Renal cortical epithelial cell (primary cell): ENCODE measurements at places on chromosomes 1 and 21. TPM values are rescaled to one million over a fixed set of nuclear protein-coding genes. Genes with fewer than 3 reads are reported as not detected.
A peak's percentile ranks its signal among the peaks of the same experiment; 100 is the strongest.

SYPL2 gene
- total RNA-seq, result 0.45 TPM in 1 of 2 replicates, not detected in the other

CEPT1 gene
- 52.7 and 85.3 TPM in 2 replicates for total RNA-seq

GRCh38 chr1:165253818-165254254 is 102.7 kb downstream of the LMX1A start:
- no peak for DNase-seq

DNA sequence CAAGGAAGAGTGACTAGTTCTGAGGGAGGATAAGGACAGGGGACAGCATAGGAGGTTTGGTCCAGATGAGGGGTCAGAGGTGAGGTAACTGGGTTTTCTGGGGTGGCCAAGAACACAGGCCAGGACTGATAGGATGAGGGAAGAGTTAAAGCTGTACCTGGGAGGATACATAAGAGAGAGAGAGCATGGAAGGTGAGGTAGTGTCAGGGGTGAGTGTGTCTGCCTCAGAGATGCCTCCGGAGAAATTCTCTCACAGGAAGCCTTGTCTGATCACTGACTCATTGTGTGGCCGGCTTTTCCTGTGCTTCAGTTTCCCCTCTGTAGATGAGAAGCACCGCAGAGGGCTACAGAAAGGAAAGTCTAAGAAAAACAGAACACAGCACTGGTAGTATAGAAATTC is 40.2 kb downstream of the FASLG start:
- peak; percentile 54 for DNase-seq

DNA sequence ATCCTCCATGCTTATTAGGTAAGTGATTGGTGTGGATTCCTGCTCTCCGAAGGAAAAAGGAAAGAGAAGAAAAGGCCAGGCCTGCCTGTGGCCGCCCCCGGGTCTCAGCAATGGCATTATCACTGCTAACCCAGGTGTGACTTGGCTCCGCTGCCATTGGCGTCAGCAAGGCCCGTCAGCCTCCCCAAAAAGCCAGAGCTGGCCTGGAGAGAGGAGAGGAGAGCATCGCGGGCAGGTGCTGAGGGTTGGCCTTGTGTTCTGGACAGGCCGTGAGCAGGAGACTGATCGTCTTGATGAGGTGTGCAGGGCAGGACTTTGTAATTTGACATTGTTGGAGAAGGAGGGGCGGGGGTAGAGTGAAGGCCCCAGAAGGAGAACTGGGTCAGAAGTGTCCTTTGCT is 186.4 kb downstream of the CAMTA1 start:
- no peak for DNase-seq

DNA sequence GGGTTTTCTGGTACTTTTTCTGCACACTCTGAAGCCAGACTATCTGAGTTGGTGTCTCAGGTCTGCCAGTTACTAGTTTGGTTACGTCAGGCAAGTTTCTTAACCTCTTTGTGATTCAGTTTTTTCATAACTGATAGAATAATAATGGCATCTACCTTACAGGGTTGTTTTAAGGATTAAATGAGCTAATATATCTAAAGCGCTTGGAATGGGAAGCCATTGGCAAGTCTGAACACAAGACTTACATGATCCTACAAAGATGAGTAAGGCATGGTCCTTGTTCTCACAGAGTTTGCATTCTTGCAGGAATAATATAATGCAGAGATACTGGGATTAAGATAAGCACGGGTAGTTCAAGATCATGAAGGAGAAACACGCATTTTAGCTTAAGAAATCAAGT is 9.2 kb upstream of the DENND2D start:
- DNase-seq, result no peak
